Germinal center (tissue), 1 donor: ENCODE measurements at places on chromosomes 6 and 20.

DNA sequence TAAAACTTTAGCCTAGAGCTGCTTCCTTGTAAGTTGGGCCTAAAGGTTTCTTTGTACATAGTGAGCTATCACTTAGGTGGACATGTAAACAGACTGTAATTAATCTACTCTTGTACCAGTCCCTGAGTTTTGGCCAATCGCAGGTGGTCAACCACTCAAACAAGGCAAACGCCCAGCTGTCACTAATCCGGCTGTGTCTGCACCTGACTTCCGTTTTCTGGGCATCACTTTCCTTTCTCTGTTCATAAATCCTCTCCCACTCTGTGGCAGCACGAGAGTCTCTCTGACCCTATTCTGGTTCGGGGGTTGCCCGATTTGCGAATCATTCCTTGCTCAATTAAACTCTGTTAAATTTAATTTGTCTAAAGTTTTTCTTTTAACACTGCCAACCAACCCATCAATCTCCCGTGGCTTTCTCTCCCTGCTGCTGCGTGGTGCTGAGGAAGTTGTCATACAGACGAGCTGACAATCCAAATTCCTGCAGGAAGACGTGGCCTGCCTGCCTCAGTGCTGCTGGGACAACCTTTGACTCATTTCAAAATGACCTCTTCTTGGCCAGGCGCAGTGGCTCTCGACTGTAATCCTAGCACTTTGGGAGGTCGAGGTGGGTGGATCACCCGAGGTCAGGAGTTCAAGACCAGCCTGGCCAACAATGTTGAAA lies 206.3 kb downstream of the QKI start:
- no peak for DNase-seq

GRCh38 chr6:112253841-112254816 lies at the start of gene LAMA4:
TSS of gene LAMA4 (minus strand) at chr6:112254567. CDS start at chr6:112254150, 417 bp downstream.
- no peak for DNase-seq

- DNase-seq: no peak
Measured at GRCh38 chr6:3309391-3310050, 50.8 kb downstream of the PSMG4 start.

GRCh38 chr6:154229786-154230185 lies 126.8 kb downstream of the IPCEF1 start:
- no peak for DNase-seq

DNA sequence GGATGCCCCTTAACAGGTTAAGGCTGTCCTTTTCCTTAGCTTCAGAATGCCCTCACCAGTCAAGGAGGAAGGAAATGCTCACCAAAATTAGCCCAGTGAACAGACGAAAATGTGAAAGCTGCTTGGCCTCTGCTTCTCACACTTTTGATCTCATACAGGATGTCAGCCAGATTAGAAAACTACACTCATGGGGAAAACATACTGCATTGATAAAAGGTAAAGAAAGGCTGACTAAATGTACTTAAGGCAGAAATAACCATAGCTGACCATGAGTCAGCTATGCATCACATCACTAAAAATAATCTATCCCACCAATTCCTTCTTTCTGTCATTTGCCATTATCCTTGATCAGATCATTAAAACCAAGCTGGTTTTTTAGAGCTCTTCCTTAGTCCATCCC lies 198.4 kb upstream of the TENT5A start:
- no peak for DNase-seq

DNA sequence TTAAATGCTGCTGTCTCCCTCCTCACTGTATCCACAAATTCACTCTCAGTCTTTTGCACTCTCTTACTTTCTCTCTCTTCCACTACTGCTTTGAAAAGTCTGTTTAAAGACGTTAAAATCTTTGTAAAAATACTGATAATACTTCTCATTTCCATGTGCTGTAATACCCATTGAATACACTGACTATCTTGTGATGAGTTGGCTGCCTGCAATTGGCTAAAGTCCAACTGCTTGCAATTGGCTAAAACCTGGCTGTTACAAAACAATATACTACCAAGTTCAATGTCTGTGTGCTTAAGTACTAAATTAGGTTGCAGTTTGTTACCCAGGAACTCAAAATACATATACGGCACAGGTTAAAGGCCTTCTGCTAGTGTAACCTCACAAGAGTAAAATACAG lies 264.8 kb downstream of the THBS2 start:
- no peak for DNase-seq
